ENCODE measurements at places on chromosomes 3 and 15. TPM values are rescaled to one million over a fixed set of nuclear protein-coding genes. Genes with fewer than 3 reads are reported as not detected.

- DNase-seq = no peak
- peaks cover 4% of the 10 kb centered on the region for H3K4me1 ChIP-seq
- no peaks in the 10 kb centered on the region for H3K27me3 ChIP-seq
Observed at GRCh38 chr15:82317091-82317489, 32.2 kb downstream of the GOLGA6L10 start.

The SLCO2A1 gene
- total RNA-seq = 1.4 TPM

- H3K27ac ChIP-seq = no peak overlapping the region
- H3K27me3 ChIP-seq = no peaks in the 10 kb centered on the region
- no peak overlapping the region for H3K4me3 ChIP-seq
- no peaks in the 10 kb centered on the region for H3K36me3 ChIP-seq
- H3K4me1 ChIP-seq = no peaks in the 10 kb centered on the region
- no peak for DNase-seq
Observed at GRCh38 chr3:171895900-171896299, 52.8 kb downstream of the TMEM212 start.

The PLA2G4F gene
- total RNA-seq = not detected

DNA sequence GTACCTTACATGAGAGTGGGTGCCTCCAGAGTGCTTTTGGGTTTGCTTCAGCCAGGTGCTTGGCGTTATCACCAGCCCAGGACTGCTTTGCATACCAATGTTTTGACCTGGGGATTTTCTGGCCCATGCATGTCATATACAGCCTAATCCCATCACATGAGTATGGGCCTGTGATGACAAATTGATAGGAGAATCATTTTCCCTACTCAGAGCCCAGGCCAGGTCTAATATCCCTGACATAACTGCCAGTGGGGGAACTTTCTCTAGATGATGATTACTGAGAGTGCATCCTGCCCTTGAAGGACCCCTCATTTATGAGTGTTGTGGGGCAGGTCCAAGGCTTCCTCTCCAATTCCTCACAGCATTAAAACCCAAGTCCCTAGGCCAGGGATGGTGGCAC is 197.5 kb upstream of the LYSMD4 start:
- peaks cover 5% of the 10 kb centered on the region for H3K4me1 ChIP-seq
- H3K36me3 ChIP-seq = no peaks in the 10 kb centered on the region

- no peak overlapping the region for H3K27ac ChIP-seq
- H3K4me3 ChIP-seq = no peak overlapping the region
- H3K36me3 ChIP-seq = peaks cover 20% of the 10 kb centered on the region
- no peaks in the 10 kb centered on the region for H3K27me3 ChIP-seq
- DNase-seq = no peak
Observed at GRCh38 chr3:10299175-10299574, 6.4 kb upstream of the GHRL start.

The SLC12A1 gene
- not detected for total RNA-seq

GRCh38 chr3:29207427-29207826 is 73.4 kb upstream of the RBMS3 start:
- no peak overlapping the region for H3K27ac ChIP-seq
- no peak overlapping the region for H3K4me3 ChIP-seq
- peaks cover 8% of the 10 kb centered on the region for H3K4me1 ChIP-seq
- no peak for DNase-seq
- H3K27me3 ChIP-seq = no peaks in the 10 kb centered on the region
- H3K36me3 ChIP-seq = no peaks in the 10 kb centered on the region

DNA sequence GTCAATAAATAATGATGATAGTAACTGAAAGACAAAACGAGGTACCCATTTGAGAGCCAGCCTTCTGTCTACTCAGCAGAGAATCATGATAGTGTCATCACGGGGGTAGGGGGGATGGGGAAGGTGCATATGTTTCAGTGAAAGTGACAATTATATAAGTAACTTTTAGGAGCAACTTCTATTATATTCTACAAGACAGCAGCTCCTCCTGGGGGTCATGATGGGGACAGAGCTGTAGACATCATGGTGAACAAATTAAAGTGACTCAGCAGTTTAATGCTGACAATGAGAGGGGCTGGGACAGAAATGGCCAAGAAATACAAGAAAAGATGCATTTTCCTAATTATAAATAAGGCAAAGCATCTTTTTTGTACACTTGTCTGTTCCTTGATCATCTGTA is 11.8 kb downstream of the CAPN3 start:
- H3K27me3 ChIP-seq = peaks cover 3% of the 10 kb centered on the region
- no peaks in the 10 kb centered on the region for H3K4me1 ChIP-seq
- H3K4me3 ChIP-seq = no peak overlapping the region
- DNase-seq = no peak
- no peak overlapping the region for H3K27ac ChIP-seq

DNA sequence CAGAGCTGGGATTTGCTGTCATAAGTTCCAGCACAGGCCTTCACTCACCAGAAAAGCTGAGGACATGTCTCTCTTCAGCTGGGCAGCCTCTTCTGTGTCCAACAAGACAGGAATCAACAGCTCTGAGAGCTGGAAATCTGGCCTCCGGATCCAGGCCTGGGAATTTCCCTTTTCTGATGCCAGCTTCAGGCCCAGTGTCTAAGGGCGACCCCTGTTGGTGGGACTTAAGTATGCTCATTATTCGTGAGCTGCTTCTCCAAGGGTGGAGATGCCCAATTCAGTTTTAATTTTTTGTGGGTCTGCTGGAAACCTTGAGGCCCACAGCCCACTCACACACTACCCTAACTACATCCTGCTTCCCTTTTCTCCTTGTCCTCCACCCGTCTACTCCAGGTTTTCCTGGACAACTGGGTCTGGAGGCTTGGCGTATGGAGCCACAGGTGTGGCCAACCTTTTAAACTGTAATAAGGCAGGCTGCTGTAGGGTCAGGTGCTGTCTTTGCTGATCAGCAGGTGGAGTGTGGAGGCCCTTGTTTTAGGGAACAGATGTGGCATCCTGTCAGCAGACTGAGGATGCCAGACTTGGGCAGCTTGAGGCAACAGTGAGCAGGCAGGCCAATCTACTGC is 2.6 kb upstream of the CEMIP start:
- peaks cover 18% of the 10 kb centered on the region for H3K4me1 ChIP-seq
- peaks cover 17% of the 10 kb centered on the region for H3K27me3 ChIP-seq
- no peak overlapping the region for H3K4me3 ChIP-seq
- DNase-seq = peak; percentile 81

GRCh38 chr15:94023531-94023930 is 207.8 kb upstream of the MCTP2 start:
- peaks cover 2% of the 10 kb centered on the region for H3K4me1 ChIP-seq
- no peak for DNase-seq
- no peak overlapping the region for H3K27ac ChIP-seq
- no peak overlapping the region for H3K4me3 ChIP-seq

The THRB gene
- 0.18 TPM for total RNA-seq

DNA sequence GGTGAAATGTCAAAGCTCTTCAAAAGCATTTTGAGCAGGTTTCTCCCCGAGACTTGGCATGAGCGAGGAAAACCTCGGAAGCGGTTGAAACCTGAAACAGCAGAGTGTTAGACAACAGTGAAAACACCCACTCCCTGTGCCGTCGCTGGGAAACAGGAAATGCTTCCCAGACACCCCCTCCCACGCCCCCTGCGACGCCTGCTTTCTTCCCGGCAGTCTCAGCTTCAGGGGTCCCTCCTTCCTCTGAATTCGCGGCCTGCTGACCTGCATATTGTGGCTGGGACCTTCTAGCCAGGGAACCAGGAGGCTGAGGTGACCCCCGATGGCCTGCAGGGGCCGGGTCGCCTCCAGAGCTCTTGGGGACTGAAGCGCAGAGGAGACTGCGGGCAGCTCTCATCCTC is 250.6 kb upstream of the LYSMD4 start:
- no peaks in the 10 kb centered on the region for H3K36me3 ChIP-seq
- no peak for DNase-seq
- no peaks in the 10 kb centered on the region for H3K4me1 ChIP-seq
- no peaks in the 10 kb centered on the region for H3K27me3 ChIP-seq
- H3K27ac ChIP-seq = no peak overlapping the region

GRCh38 chr3:16171009-16171408 is 3.5 kb upstream of the GALNT15 start:
- H3K27me3 ChIP-seq = peaks cover 4% of the 10 kb centered on the region
- DNase-seq = no peak
- H3K4me1 ChIP-seq = peaks cover 11% of the 10 kb centered on the region
- H3K27ac ChIP-seq = no peak overlapping the region

DNA sequence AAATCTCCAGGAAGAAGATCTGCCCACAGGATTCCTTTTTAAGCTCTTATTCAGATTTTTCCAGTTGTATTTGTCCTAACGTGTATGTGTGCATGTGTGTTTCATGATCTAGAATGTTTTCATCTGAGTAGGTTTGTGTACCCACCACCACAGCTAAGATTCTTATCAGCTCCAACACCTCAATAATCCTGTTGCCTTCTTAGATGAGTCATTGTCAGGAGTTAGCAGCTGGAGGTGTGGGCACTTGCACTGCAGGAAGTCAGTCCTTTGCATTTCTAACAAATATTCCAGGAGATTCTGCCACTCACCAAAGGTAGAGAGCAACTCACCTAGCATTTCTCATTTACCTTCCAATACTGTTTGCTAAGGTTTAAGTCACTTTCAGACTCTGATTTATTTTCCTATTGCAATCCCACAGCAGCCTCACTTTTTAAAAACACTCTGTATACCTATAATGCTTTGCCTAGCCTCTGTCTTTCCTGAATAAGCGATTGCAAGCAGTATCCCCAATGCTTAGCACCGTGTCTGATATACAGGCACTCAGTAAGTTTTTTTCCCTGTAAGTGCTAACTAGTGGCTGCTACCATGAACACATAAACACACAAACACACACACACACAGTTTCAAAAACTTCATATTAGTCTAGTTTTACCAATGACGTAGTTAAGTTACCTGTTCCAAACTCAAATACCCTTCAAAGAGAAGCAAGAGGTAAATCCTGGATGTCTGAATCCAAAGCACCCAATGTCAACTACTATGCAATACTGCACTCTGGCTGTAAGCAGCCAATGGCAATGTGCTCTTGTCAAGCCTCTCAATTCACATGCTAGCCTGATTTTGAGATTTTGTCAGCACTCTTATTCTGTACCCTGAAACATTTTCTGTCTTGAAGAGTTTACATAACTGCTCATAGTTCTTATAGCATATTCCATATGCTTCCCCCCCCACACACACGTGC is 713.5 kb upstream of the LMCD1 start:
- no peak overlapping the region for H3K27ac ChIP-seq
- peak; percentile 37 for DNase-seq
- H3K27me3 ChIP-seq = no peaks in the 10 kb centered on the region
- no peaks in the 10 kb centered on the region for H3K36me3 ChIP-seq

The CYP1A2 gene
- not detected for total RNA-seq

DNA sequence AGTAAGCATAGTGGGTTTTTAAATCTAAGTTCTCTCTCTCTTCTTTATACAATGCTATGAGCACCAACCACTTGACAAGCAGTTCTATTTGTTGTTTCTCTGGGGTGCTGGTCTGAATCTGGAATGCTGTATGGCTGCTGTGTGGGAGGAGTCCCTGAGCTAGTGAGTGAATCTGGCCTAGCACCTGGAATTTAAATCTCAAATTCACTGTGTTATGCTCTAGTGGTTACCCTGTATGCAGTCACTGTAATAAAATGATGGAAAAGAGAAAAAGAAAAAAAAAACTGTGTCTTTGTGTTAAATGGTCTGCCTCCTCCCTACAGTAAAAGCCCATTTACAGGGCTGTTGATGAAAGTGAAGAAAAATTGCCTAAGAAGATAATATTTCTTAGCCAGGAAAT is 155.0 kb downstream of the ATP8B4 start:
- DNase-seq = no peak
- no peak overlapping the region for H3K27ac ChIP-seq
- no peaks in the 10 kb centered on the region for H3K4me1 ChIP-seq
- H3K27me3 ChIP-seq = no peaks in the 10 kb centered on the region

The TIMP4 gene
- total RNA-seq = 0.40 TPM

DNA sequence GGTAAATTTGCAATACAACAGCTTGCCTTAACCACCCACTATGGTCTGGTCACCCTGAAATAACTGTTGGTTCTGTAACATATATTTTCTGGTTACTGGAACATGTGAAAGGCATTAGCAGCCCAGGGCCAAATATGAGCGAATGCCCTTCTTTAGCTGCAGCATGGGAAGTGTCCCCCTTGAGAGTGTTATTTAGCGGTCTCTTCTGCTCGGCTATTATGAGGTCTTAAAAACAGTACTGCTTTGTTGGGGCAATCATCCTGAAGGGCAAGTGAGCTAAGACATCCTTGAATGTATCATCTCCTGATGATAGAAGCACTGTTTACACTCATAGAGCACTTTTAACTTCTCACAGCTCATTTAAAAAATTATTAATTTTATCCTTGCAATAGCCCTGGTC is 90.2 kb downstream of the RYR3 start:
- H3K27me3 ChIP-seq = no peaks in the 10 kb centered on the region
- no peak overlapping the region for H3K4me3 ChIP-seq
- no peaks in the 10 kb centered on the region for H3K36me3 ChIP-seq
- no peaks in the 10 kb centered on the region for H3K4me1 ChIP-seq
